Cortex of kidney (tissue), 1 donor: ENCODE measurements at places on chromosomes 12 and 14.

- DNase-seq: no peak
Observed at GRCh38 chr12:3869433-3869832, 3.8 kb downstream of the PARP11 start.

- no peak for DNase-seq
Observed at GRCh38 chr14:21923820-21924219, 250.2 kb upstream of the OR4E1 start.

DNA sequence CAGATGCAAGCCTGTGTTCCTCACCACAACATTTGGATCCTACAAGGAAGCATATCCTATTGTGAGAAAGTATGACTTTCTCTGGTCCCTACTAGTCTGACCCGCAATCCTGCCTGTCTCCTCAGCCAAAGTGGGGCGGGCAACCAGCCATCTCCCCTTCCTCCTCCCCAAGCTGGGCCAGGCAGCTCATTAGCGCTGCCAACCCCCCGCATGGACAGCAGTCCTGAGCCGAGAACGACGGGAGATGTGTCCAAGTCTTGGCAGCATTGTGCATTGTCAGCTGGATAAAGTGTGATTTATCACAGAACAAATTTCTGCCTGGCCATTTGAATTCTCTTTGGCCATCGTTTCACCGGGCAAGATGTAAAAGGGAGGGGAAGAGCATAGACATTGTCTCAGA lies 139.4 kb downstream of the SLC15A4 start:
- no peak for DNase-seq

DNA sequence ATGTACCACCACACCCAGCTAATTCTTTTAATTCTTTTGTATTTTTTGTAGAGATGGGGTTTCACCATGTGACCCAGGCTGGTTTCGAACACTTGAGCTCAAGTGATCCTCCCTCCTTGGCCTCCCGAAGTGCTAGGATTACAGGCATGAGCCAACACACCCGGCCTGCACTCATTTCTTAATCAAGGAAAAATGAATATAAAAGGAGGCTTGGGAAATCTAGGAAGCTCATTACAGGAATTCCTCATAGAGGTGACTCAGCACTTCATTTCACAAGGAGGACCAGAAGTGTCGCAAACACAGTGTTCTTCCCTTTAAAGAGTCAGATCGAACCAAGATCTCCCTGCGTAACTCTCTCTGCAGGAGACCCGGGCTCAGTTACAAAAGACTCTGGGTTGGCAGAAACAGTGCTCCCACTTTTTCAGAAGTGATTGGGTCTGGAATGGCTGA lies 30.3 kb downstream of the NFKBIA start:
- DNase-seq: no peak

DNA sequence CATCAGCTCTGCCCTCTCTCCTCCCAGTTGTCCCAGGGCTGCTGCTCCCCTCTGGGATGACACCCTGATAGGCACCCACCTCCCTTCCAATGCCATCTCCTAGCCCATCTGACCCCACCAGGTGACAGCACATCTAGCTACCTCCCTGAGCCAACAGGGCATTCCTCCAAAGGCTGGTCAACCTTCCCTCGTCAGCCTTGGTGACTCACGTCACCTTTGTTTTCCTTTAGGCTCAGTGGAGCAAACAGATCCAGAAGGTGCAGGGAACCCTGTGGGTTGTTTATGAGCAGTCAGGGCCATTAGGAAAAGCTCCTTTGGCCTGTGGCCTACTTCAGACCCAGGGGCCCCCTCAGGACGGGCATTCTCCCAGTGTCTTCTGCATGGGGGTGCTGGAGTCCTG lies 32.4 kb downstream of the PIGH start:
- DNase-seq: no peak

GRCh38 chr12:6115389-6115788 lies 9.1 kb downstream of the VWF start:
- DNase-seq: no peak
